ENCODE measurements at places on chromosomes 2 and 18.

DNA sequence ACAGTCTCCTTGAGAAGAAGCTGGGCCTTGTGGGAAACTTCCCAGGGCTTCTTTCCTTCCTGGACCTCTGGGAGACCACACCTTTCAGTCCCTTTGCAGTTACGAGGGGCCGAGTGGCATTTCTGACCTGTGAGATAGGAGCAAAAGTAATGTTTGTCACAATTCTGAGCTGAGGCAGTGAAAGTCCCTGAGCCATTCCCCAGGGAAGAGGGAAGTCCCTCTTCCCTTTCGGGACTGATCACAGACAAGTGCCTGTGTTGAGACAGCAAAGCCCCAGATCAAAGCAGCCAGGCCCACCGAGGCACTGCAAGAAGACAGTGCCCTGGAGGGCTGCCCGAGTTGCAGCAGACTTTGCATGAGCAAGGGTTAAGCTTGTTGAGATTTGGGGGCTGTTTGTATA lies 41.9 kb downstream of the RHOB start:
- no peak for DNase-seq

GRCh38 chr18:76983613-76984051 lies 149.0 kb downstream of the MBP start:
- DNase-seq, result no peak

DNA sequence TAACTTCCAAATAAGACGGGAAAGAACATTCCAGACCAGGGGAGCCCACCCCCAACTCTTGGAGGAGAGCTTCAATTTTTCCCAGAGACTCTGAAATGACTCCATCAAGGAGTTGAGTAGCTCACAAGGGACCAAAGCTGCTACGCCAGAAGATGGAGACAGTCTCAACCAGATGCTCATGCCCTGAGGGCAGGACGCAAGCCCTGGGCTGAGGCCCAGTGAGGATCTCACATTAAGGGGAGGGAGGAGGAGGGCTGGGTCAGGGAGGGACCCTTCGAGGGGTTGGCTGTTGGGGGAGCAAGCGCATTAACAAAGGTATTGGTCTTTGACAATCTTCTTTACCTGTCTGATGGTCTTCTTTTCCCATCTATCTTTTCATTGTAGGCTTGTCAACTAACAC lies 141.3 kb upstream of the SLC1A4 start:
- DNase-seq, result no peak

GRCh38 chr2:121910139-121910538 lies 154.7 kb downstream of the TSN start:
- DNase-seq, result no peak

- no peak for DNase-seq
Observed at GRCh38 chr18:58215011-58215410, 171.0 kb downstream of the NEDD4L start.

DNA sequence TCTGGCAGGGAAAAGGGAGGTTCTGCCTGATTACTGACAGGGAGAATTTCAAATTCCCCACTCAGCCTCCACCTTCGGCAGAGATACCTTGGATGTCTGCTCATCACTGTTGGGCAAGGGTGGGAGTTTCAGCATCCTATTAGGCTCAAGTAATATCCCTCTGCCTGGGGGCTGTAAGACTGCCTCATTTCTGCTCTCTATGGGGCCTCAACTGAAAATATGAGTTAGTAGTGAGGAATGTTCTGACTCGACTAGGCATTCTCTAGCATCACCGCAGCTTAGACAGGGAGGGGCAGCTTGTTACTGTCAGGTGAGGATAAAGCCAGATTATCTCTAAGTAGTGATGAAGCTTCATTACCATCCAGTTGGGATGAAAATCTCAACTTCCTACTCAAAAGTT lies 87.7 kb upstream of the LRP1B start:
- peak; percentile 93 for DNase-seq

- DNase-seq, result peak; percentile 5
Observed at GRCh38 chr18:57585855-57586250, 649 bp downstream of the FECH start.

DNA sequence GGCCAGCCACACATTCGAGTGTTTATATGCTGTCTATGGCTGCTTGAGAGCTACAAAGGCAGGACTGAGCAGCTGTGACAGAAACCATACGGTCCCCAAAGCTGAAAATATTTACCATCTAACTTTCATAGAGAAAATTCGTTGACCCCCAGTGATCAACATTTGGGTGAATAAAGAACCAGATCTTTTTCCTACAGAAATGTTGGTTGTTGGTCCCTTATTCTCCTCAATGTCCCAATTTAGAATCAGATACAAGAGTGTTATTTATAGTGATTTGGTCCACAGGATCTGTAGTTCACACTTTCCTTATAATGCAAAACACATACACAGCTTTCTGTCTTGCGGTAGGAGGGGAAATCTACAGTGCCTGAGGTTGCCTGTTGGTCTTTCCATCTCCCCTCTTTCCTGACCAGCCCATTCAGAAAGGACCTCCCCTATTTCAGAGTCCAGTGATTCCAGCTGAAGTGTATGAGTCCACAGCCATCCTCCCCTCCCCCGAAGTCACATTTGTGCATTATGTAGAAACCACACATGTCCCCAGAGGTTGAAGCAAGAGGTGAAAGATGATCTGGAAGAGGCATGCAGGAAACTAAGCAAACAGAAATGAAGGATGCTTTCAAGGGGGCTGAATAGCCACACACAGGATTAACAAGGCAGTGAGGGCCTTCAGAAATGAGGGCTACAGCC lies 61.9 kb downstream of the SPRED2 start:
- no peak for DNase-seq

GRCh38 chr2:187698374-187699110 lies 144.3 kb upstream of the TFPI start:
- peak; percentile 78 for DNase-seq

DNA sequence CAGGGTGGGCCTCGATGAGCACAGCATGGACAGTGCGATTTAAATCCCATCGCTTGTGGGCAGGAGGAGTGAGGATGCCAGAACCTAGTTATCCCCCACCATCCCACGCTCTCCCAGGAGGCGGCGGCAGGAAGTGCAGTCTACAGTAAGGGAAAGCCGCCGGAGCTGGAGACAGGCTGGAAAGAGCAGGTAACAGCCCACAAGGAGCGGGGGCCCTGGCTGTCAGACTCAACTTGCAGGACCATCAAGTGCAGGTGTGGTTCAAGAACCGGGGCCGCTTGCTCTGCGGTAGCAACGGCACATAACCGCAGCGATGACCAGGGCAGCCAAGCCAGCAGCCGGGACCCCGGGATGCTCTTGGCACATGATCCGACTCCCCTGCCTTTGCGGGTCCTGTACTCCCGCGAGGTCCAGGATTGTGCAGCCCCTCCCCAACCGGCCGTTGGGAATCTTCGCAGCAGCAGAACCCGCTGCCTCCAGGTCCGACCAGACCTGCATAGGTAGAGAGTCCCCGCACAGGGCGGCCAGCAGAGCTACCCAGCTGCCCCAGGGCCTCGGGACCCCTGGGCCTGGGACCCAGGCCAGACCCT lies 82.1 kb downstream of the BIN1 start:
- DNase-seq, result peak; percentile 64

GRCh38 chr2:48434101-48434500 lies 95.9 kb upstream of the STON1 start:
- no peak for DNase-seq

DNA sequence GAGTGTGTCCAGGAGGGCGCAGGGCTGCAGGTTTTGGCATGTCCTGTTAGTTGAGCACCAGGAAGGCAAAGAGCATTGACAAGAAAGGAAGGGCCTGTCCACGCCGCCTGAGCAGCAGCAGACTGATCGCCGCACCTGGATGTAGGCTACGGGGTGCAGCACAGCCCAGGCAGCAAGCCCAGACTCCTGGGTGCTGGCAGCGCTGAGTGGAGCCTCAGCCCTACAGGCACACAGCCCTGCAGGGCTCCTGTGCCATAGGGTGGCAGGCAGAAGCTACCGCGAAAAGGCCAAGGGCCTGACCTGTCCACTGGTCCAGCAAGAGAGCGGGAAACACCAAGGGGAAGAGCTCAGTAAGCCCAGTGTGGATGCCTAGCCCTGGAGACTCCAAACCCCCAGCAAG lies 198.0 kb downstream of the HDAC4 start:
- no peak for DNase-seq

DNA sequence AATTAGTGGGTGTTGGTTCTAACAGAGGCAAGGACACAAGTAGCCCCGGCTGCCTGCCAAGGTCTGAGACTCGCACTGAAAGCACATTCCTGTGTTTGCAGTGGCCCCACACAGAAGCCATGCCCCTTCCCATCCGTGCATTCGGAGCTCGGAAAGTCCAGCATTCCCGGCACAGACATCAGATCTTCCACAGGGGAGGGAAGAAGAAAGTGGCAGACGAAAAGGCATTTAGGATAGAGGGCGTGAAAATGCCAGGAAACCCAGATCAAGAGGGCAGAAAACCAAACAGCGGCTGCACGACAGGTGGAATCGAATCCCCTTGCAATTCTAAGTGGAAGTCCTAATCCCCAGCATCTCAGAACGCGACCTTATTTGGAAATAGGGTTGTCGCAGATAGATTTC lies 105.5 kb upstream of the ASB18 start:
- DNase-seq, result peak; percentile 23

DNA sequence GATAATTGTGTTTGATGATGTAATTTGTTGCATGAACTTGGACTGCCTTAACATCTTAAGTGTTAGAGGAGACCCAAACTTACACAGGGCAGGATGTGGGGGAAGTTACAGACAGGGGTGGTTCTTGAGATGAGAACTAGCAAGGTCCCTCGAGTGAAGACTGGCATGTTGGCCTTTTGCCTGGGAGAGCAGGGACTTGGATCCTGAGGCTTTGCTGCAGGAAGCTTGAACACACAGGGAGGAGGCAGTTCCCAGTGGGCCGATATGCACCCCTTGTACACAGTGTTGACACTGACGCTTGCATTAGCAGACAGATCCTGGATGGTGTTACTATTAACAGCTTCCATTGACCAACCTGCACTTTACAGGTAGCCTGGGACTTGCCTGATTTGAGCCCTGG lies 47.5 kb downstream of the CHRNA1 start:
- DNase-seq, result no peak

DNA sequence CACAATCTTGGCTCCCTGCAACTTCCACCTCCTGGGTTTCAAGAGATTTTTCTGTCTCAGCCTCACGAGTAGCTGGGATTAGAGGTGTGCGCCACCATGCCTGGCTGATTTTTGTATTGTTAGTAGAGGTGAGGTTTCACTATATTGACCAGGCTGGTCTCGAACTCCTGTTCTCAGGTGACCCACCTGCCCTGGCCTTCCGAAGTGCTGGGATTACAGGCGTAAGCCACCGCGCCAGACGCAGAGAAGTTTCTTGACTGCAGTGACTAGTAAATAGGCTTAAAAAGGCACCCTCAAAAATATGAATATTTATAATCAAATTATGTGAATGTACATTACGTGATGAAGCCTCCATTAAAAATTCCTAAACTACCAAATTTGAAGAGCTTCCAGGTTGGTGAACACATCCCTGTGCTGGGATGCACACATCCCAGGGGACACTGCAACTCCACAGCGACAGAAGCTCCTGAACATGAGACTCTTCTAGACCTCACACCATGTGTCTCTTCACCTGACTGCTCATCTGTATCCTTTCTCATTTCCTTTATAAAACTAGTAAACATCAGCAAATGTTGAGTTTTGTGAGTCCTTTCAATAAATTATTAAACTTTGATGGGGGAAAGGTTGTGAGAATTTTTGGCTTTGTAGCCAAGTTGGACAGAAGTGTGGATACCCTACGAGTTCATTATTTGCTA lies 203.3 kb upstream of the SPOPL start:
- no peak for DNase-seq

DNA sequence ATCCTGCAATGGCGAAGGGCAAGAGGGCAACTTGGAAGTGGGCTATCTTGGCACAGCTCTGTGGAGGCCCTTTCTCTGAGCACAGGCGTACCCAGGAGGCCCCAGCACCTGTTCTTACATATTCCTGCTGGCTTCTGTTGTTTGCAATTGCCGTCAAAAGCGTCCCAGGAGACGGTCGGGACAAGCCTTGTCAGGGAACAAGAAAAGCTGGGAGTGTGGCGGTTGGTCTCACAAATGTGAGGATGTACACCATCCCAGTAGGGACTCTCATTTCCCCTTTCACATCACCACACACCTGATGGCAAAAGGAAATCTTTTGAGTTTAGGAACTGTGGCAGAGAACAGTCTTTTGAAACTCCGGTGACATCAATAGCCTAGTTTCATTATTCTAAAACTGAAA lies 94.7 kb upstream of the EFEMP1 start:
- no peak for DNase-seq

DNA sequence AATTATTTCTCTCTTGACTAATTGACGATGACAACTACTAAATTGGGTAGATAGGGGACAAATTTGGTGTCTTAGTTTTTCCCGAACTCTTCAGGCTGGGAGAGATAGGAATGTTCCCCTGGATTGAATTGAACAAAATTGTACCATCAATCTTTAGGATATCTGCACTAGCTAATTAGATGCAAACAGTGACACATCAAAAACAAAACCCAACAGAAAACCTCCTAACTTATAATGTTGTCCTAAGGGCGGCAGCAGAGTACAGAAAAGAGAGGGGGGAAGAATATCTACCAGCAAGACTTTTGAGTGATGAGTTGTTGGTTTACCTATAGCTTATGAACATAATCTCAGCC lies 342.9 kb downstream of the INSIG2 start:
- DNase-seq, result peak; percentile 12
